ENCODE measurements at places on chromosomes 2 and 18.

DNA sequence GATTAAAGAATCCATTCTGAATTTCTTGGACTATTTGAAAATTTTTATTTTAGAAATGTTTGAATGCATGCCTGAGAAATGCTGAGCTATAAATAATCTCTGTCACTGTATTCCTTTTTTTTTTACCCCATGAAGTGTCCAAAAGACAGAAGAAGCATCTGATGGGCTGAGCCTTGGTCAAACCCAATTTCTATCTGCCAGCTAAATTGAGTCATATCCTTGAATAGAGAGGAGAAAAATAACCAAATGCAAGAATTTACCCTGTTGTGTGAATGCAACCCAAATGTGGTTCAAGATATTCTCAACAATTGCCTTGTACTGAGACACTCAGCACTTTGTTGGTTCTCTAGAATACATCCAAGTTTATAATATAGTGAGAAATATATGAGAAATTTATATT is 223.5 kb downstream of the UBE2E3 start:
- DNase-seq: peak; percentile 58

DNA sequence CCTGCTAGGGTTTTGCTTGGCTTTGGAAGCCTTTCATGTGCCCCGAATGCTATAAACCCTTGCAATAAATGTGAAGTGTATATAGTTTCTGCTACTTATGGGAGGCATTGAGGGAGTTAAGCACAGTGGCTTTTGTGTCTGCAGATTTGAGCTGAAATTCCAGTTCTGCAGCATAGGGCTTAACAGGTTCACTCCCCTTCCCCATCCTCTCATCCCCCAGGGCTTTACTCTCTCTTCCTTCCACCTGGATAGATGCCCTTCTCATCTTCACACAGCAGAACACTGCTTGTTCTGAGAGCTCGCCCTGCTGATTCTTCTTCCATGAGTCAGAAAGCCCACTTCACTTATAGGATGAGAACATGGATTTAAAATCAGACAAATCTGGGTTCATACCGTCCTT is 37.2 kb downstream of the SOX11 start:
- DNase-seq: no peak

- no peak for DNase-seq
Observed at GRCh38 chr2:238389988-238390589, 36.6 kb upstream of the ASB1 start.

DNA sequence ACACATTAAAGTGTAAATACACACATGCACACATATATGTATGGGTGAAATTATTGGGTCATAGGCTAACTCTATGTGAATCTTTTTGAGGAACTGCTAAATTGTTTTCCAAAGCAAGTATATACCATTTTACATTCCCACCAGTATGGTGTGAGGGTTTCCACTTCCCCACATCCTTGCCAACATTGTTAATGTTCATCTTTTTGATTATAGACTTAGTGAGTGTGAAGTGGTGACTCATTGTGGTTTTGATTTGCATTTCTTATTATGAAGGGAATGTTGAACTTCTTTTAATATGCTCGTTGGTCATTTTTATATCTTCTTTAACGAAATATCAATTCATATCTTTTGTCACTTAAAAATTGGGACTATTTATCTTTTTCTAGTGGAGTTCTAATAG is 181.8 kb upstream of the GCFC2 start:
- DNase-seq: no peak

GRCh38 chr2:60429681-60430080 is 123.8 kb downstream of the BCL11A start:
- no peak for DNase-seq

DNA sequence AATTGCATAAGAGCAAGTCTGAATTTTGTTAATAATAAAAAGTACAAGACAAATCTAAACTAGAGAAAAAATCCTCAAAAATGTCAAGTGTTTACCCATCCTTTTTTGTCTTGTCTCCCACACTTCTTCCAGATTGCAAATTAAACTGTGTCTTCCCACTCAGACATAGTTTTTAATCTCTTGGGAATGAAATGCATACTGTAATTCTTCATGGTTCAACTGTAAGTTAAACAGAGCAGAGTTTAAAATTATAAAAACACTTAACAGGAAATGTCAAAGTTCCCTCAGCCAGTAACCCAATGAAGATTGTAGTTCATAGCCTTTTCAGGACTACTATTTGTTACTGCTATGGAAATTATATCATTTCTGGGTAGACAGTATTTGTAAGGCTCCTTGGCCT is 171.8 kb downstream of the UBE2E3 start:
- peak; percentile 10 for DNase-seq

GRCh38 chr18:79584491-79585394 is 94.9 kb upstream of the CTDP1 start:
- DNase-seq: no peak

- DNase-seq: no peak
Observed at GRCh38 chr2:43034242-43034619, 192.2 kb downstream of the ZFP36L2 start.

DNA sequence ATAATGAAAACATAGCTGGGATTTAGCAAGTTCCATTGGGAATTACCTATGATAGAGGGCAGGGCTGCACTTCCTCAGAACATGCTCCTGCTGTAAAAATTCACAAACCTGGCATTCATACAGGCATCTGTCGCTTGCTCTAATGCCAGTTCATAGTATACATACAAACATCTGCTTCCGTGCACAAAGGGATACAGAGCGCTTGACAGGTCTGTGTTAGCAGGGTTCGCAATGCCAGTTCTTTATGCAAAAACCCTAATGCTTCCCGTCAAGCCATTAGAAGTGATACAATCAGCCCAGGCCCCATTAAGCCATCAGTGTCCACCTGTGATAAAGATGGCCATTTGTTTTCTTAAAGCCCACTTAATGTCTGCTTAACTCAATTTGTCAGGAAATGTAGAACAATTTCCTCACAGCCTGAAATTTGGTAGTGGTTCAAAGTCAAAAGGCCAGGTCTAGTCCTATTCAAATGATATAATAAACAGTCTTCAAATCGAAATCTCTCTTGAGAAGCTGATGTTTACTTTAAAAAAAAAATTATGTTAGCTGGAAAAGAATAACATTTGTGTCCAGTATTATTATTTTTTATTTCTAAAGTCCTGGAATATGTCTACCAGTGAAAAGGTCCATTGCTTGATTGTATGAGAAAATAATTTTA is 556.3 kb downstream of the ARHGAP15 start:
- no peak for DNase-seq

DNA sequence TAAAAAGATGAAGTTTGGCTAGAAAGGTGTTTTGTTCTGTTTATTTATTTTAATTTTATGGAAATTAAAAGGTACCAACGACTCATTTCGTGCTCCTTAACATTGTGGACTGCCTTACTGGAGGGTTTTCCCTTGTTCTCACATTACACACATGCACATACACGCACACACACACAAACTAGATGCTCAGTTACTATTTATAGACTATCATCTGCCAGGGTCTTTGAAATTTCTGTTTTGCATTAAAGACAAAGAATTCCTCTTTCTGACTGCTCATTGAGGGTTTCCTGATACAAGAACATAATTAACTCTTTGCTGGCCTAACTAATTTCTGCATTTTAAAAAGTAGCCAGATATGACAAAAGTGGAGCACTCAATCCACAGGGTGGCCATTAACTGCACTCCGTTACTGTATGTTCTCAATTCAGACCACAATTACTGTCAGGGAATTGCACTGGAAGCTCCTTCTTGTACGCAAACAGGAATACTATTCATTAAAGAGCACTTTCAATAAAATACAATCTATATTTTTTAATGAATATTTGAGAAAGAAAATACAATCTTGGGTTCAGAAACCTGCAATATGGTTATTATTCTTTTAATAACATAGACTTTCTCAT is 366.9 kb upstream of the GALNT5 start:
- DNase-seq: no peak

- no peak for DNase-seq
Observed at GRCh38 chr2:85914922-85915321, 26.1 kb upstream of the ST3GAL5 start.
